Activated T-helper 1 cell treated with Interleukin-2 at 50 U/mL for 16 hours (primary cell): ENCODE measurements at places on chromosomes 3 and 15.
A peak's percentile ranks its signal among the peaks of the same experiment; 100 is the strongest.

DNA sequence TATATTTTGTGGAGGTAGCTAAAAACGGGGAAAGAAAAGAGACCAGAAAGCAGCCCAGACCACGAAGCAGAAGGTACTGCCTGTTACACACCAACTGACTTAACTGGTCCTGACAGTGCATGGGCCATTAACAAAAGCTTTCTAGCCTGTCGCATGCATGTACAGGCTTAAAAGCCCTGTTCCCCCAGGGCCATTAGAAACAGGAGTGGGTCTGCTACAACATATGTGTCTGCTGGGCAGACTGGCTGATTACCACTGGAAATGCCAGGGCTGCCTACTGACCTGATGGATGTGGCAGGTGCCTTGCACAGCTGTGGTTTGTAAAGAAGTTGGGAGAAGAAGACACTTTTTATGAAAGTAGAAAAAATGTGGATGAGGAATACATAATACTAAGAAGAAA is 137.4 kb downstream of the GAP43 start:
- DNase-seq: no peak

DNA sequence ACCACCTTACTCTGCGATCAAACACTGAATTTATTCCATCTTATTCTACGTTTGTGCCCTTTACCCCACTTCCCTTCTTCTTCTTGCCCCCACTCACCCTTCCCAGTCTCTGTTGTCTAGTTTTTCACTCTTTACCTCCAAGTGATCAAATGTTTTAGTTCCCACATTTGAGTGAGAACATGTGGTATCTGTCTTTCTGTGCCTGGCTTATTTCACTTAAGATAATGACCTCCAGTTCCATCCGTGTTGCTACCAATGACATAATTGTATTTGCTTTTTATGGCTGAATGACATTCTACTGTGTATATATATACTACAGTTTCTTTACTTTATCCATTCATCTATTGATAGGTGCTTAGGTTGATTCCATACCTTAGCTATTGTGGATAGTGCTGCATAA is 78.8 kb downstream of the PDCD6IP start:
- DNase-seq: no peak

GRCh38 chr3:27319847-27320526 is 49.2 kb downstream of the NEK10 start:
- DNase-seq: no peak

- no peak for DNase-seq
Observed at GRCh38 chr15:51577636-51578304, 44.8 kb downstream of the DMXL2 start.

DNA sequence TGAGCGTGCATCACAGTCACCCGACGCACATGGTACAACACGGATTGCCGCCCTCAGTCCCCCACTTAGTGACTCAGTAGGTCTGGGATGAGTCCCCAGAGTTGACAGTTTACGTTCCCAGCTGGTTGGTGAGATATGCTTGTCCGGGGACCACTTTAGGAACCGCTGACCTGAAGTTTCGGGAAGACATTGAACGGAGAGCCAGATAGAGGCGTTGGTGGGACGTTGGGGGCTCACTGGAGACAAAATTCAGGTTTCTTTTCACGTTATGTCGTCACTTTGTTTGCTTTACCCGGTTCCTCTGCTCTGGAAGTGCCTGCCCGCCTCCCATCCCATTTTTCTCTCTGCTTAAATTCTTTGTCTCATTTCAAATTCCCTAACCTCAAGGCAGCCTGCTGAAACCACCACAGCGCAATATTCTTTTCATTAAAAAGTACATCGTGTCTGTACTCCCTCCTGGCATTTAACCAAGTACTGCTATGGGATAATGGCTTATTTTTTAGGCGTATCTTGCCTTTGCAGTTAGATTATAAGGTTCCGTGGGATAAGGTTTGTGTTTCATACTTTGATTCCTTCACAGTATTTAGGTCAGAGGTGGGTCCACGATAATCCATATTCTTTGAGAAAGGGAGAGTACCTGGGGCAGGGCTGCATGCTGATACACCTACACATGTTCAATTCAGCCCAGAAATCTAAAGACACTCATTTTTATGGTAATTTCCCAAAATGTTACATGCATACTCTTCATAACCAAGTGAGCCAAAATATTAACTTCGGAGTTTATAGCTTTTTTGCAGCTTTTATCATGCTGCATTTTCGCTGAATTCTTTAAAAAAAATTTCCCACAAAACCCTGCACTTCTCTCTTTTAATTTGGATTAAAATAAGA is 921 bp downstream of the LMLN start:
- DNase-seq: no peak

GRCh38 chr3:117556646-117557407 is 847.2 kb downstream of the TUSC7 start:
- DNase-seq: no peak

GRCh38 chr3:146125951-146126350 is 35.0 kb downstream of the PLOD2 start:
- no peak for DNase-seq

GRCh38 chr3:115704661-115705338 is 81.5 kb downstream of the GAP43 start:
- DNase-seq: no peak

GRCh38 chr15:41493205-41493901 is at the start of gene ITPKA:
TSS of gene ITPKA (plus strand) at chr15:41493874. CDS start at chr15:41493928, 54 bp downstream.
- peak; percentile 61 for DNase-seq

GRCh38 chr3:27095553-27096222 is 273.5 kb downstream of the NEK10 start:
- no peak for DNase-seq

GRCh38 chr15:29770796-29771195 is 51.5 kb downstream of the TJP1 start:
- no peak for DNase-seq

GRCh38 chr15:79524531-79524930 is 92.4 kb downstream of the MINAR1 start:
- no peak for DNase-seq

- DNase-seq: no peak
Observed at GRCh38 chr3:128702391-128702790, 23.6 kb upstream of the RAB7A start.

DNA sequence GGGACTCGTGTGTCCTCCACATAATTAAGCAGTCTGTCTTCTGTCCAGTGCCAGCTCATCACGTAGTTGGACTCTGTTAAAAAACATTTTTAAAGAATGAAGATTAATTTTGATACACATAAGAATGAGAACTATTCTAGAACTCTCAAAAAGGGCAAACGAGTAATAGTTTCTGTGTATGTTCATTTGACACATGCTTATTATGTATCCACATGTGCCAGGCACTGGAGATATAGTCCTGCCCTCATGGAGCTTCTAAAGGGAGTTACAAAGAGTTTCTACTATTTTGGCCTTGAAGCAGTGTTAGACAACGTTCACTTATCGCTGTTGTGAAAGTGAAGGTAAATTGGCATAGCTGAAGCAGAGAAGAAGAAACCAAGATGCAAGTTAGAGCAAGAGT is 326.7 kb upstream of the CTDSPL start:
- DNase-seq: no peak

DNA sequence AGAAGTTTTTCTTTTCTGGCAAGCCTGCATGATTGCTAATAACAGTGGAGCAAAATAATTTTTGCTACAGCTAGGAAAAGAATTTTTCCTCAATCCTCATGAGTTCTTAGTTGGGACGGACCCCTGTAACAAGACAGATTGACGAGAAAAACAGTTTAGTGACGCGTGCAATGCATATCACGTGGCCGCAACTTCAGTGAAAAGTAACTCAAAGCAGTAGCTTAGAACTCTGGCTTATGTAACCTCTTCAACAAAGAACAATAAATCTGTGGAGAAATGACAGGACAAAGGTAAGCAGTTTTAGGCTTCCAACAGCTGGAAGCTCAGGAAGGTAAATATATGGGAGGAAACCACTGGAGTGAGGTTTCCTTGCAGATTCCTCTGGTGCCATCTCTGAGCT is 19.7 kb downstream of the FAM107A start:
- DNase-seq: no peak

- DNase-seq: no peak
Observed at GRCh38 chr15:75061272-75061671, 37.9 kb downstream of the PPCDC start.

DNA sequence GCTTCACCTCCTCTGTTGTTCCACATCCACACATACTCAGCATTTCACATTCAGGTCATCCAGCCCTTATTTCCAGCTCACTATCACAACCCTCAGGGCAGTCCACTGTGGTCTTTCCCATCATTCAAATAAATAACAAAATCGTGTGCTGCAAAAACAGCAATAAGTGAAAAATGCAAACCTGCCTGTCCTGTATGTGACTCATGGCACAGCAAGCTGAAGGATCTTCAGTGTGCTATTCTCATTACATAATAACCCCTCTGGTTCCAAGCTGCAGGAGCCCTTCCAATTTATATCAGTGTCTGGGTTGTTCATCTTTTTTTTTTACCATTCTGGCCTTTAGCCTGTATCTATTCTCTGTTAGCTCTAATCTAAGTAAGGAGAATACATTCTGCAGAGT is 185.3 kb upstream of the UBE2E2 start:
- no peak for DNase-seq

DNA sequence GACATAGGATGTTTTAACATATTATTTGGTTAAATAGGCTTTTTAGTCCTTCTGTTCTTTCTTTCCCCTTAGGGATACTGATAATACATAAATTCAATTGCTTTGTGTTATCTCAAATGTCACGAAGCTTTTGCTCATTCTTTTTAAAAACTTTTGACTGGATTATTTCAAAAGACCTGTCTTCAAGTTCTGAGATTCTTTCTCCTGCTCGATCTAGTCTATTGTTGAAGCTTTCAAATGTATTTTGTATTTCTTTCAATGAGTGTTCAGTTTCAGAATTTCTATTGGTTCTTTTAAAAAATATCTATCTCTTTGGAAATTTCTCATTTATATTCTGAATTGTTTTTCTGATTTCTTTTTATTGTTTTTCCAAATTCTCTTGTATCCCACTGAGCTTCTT is 16.9 kb downstream of the IL20RB start:
- no peak for DNase-seq
